A549 treated with AZD2906 at 1 μM for 4 hours (cell line): ENCODE measurements at places on chromosomes 4 and X. TPM values are rescaled to one million over a fixed set of nuclear protein-coding genes. Genes with fewer than 3 reads are reported as not detected.

Gene LDB2
- total RNA-seq, result not detected in 5 replicates

Gene AMBN
- total RNA-seq, result not detected in 5 replicates

Gene FAM156A
- 10.7 to 23.1 TPM (median 17.0 TPM) in 5 replicates for total RNA-seq

Gene UGT2A3
- 0.05 to 0.15 TPM (median 0.09 TPM) in 5 replicates for total RNA-seq

Gene RBM47
- 24.1 to 31.9 TPM (median 29.2 TPM) in 5 replicates for total RNA-seq

Gene STK32B
- total RNA-seq, result 14.7 to 17.4 TPM (median 16.0 TPM) in 5 replicates

Gene CENPI
- total RNA-seq, result 11.0 to 14.9 TPM (median 13.1 TPM) in 5 replicates

Gene CNKSR2
- total RNA-seq, result 1.6 to 2.6 TPM (median 2.1 TPM) in 5 replicates

Gene PASD1
- total RNA-seq, result not detected in 5 replicates

Gene HSPA4L
- total RNA-seq, result 5.6 to 8.4 TPM (median 6.4 TPM) in 5 replicates

Gene ADRA2C
- 5.9 to 11.0 TPM (median 10.6 TPM) in 5 replicates for total RNA-seq

Gene ANOS1
- total RNA-seq, result 0.01 to 0.08 TPM (median 0.05 TPM) in 5 replicates

Gene MAGEA1
- total RNA-seq, result 0.09 to 0.21 TPM (median 0.12 TPM) in 5 replicates

Gene PRKG2
- 0.48 to 1.1 TPM (median 0.75 TPM) in 5 replicates for total RNA-seq
